Activated T-cell treated with anti-CD3 and anti-CD28 coated beads, Interleukin-2, amount 50 U/mL, for 4 hours (primary cell): ENCODE measurements at places on chromosomes 16 and 17.

DNA sequence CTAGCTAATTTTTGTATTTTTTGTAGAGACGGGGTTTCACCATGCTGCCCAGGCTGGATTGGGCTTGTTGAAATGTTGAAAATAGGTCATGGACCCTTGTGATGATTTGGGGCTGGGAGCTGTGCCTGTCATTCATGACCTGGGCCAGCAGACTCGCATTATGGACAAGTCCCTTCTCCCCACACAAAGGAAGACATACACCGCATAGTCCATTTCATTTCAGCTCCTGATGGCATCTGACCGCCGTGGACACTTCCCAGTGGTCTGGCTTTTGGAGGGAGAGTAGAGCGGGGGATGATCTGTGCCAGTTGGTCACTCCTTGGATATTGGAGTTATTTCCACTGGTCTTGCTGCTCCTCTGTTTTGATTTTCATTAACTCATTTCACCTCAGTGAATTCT lies 34.8 kb downstream of the MPRIP start:
- no peak for DNase-seq

DNA sequence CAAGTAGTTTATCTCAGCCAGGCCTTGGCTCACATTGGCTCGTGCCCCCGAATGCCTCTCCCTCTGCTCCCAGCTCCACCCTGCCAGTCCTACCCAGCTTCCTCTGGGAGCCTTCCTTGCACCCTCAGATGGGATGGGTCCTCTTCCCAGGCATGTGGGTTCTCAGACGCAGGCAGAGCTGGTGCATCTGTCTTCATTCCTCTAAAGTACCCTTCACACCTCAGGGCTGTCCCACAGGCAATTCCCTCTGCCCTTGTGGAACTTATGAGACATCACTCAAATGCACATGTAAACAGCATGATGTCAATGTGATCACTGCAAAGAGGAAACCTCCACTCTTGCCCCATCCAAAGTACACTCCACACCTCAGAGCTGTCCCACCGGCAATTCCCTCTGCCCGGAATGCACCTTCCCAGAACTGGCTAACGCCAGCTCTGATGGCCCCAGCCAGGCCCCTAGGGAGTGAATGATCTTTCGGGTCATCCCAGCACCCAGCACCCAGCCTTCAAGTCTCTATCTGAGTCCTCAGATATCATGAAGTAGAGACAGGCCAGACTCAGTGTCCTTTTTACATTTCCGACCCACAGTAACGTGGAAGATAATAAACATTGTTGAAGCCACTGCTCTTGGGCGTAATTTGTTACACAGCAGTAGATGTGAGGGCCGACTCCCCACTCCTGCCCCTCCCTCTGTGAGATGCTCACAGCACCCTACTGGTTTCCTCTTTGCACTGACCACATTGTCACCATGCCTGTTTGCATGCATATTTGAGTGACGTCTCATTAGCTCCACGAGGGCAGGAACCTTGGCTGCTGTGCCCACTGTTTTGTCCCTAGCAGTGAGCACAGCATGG lies 85.4 kb downstream of the N4BP1 start:
- DNase-seq = no peak

DNA sequence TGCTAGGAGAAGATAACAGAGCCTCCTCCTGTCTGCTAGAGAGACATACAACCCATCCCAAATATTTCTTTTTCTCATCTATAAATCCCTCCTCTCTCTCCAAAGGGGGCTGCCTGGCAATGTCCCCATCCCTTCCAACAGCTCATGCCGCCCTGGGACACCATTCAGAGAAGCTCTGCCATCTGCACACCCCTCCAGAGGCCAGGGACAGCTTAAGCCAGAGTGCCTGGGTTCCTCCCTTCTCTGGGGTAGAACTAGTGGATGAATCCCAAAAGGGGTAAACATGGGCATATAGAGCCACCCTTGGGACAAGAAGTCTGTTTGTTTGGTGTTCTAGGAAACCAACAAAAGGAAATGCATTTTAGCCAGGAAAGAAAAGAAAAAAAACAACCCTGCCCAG lies 2.6 kb upstream of the LPO start:
- no peak for DNase-seq

- peak; percentile 34 for DNase-seq
Measured at GRCh38 chr17:14926526-14927122, 338.5 kb downstream of the PMP22 start.

- DNase-seq = no peak
Measured at GRCh38 chr17:6596941-6597340, 40.6 kb upstream of the PITPNM3 start.
